ENCODE measurements at places on chromosomes 2 and 18. TPM values are rescaled to one million over a fixed set of nuclear protein-coding genes. Genes with fewer than 3 reads are reported as not detected.

TFCP2L1 gene
- 0.19 TPM for total RNA-seq

NT5DC4 gene
- total RNA-seq = not detected

BIN1 gene
- total RNA-seq = 40.9 TPM

IGFBP5 gene
- total RNA-seq = 386 TPM

APOB gene
- not detected for total RNA-seq

NTSR2 gene
- total RNA-seq = not detected

TBR1 gene
- not detected for total RNA-seq

CIB4 gene
- total RNA-seq = not detected

AQP12A gene
- total RNA-seq = not detected

RAX gene
- not detected for total RNA-seq

CDH7 gene
- not detected for total RNA-seq

GAD1 gene
- total RNA-seq = under 0.01 TPM

KLHL41 gene
- 0.38 TPM for total RNA-seq

ABCB11 gene
- total RNA-seq = not detected

GTF2A1L gene
- 1.1 TPM for total RNA-seq

BCS1L gene
- 59.8 TPM for total RNA-seq

STPG4 gene
- total RNA-seq = under 0.01 TPM

DOK6 gene
- 0.77 TPM for total RNA-seq

LRRTM1 gene
- not detected for total RNA-seq

SLC23A3 gene
- 1.7 TPM for total RNA-seq

ABHD1 gene
- under 0.01 TPM for total RNA-seq

NFATC1 gene
- total RNA-seq = 2.3 TPM

TSHZ1 gene
- total RNA-seq = 2.3 TPM

SCN3A gene
- total RNA-seq = 1.9 TPM
